Activated naive CD4-positive, alpha-beta T cell treated with anti-CD3 and anti-CD28 coated beads, Interleukin-2, amount 50 U/mL, for 72 hours (primary cell): ENCODE measurements at places on chromosomes 12 and 14. TPM values are rescaled to one million over a fixed set of nuclear protein-coding genes. Genes with fewer than 3 reads are reported as not detected.

MIS18BP1 gene
- total RNA-seq: 71.0 TPM

SIX6 gene
- total RNA-seq: not detected

KRT7 gene
- total RNA-seq: 0.36 TPM

DNA sequence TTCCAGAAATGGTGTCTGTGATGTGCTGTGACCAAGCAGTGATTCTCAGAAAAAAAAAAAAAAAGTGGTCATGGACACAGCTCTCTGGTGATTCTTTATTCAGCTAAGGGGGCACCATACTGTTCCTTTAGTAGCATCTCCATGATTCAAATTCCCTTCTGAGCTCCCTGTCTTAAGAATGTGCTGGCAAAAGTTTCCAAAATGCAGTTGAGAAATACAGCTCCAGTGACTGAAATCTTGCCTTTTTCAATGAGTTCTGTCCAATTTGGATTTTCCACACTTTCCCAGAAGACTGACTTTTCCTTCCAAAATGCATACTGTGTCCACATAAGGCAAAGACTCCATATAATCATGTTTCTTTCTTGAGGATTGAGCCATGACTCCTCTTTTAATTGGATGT lies 24.3 kb upstream of the CPM start:
- DNase-seq: no peak

DNA sequence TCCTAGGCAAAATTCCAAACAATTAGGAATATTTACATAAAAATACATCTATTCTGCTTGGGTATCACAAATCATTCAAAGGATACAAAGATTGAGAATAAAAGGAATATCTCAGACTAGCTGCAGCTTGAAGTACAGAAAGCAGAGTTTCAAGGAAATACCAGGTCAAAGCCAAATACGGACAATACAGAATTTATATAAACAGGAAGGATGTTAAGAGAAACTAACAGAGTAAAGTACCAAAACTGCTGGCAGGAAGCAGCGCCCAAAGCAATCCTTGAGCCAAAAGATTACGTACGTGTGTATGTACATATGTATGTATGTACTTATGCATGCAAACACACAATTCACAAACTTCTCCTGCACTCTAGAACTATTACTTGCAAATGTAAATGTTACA lies 86.6 kb downstream of the PPP1R12A start:
- no peak for DNase-seq

GLI1 gene
- total RNA-seq: not detected

HOXC9 gene
- total RNA-seq: not detected

DNA sequence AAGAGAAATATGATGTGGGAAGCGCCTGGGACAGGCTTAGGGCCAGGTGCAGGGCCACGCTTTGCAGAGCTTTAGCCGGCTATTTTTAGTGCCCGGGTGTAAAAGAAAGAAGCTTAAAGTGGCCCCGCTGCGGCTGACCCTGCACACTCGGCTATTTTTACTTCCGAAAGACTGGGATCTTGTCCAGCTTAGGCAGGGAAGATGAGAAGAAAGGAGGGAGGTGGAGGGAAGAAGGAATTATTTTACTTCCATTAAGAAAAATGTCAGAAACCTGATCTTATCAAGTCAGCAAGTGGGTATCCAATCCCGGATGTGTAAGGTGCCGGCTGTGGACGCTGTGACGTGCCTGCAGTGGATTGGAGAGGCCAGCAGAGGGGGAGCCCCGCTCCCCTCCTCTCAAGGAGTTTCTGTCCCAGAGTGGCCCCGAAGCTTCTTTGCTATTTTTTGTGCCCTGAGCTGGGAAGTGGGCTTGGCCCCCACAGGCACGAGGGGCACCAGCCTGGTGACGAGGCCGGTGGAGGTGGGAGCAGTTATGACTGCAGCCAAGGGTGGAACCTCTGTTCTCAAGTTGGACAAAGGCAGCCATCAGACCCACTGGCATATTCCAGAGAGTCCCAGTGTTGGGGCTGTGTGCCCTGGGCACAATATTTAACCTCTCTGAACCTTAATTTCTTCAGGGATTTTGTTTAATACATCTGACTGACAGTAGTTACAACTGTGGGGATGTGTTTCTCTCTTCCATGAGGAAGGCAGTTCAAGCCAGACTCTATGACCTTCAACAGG lies 97.7 kb downstream of the ESRRB start:
- DNase-seq: no peak

DNA sequence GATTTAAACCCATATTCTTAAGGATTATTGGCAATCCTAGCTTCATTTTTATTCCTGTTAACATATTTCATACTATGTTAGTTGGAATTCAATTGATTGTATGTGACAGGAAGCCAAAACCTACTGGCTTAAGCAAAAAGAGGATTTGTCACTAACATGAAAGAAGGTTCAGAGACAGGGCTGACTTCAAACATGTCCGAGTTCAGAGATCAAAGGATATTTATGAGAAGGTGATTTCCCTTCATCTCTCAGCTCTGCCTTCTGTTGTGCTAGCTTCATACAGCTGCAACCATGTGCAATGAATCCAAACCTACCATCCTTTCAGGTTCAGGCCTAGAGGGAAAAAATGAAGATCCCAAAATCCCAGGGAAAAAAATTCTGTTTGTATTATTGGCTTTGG lies 349.7 kb downstream of the ATP23 start:
- no peak for DNase-seq

GRCh38 chr14:67564236-67564635 lies 31.1 kb downstream of the PLEKHH1 start:
- no peak for DNase-seq

GRCh38 chr14:65860956-65861611 lies 448.6 kb downstream of the FUT8 start:
- DNase-seq: no peak

DNA sequence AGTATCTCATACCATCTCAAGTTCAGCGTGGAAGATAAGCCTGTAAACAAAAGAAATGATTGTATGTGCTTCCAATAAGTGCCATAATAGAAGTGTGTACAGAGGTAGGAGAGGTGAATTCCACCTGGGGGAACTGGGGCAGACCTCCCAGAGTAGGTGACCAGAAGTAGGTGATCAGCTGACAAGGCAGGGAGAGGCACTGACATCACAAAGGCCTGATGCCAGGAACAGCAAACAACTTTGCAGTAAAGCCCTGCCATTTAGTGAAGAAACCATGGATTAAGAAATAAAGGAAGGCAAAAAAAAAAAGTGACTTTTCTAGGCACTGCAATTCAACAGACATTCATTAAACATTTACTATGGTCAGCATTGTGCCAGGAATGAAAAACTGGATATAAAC lies 31.1 kb downstream of the NR1H4 start:
- no peak for DNase-seq

TEX52 gene
- total RNA-seq: 0.20 TPM

FSCB gene
- total RNA-seq: not detected

ITGB7 gene
- total RNA-seq: 76.3 TPM

- peak; percentile 52 for DNase-seq
Observed at GRCh38 chr14:104893435-104894207, 28.6 kb downstream of the CEP170B start.

DNA sequence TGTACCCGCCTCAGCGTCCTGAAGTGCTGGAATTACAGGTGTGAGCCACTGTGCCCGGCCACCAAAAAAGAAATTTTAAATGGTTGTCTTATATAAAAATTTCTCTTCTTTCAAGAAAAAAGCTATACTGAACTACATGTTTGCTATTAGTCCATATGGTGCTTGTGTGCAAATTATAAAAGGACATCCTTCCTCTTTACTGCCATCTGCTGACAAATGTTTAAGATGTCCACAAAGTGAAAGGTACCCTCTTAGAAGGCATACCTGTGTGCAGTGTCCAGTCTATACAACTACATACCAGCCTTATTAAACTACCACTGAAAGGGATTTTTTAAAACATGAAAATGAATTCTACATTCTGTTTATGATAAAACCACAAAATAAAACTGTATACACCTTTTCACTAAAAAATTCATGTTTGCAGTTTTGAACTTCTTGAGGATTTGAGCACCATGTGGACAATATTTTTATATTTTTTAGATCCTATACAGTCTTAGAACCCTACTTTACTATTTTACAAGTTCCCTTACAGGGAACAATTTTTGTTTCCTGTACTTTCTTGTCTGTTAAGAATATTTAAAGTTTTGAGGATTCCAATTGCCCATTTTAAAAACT lies 32.8 kb upstream of the TOMM20L start:
- DNase-seq: no peak

- no peak for DNase-seq
Observed at GRCh38 chr14:44316647-44317440, 190.2 kb downstream of the FSCB start.

RTN1 gene
- not detected for total RNA-seq

GRCh38 chr14:21026274-21026987 lies 1.6 kb upstream of the NDRG2 start:
- DNase-seq: no peak

C1S gene
- total RNA-seq: 4.8 TPM

- no peak for DNase-seq
Observed at GRCh38 chr14:68230950-68231717, 411.6 kb downstream of the RAD51B start.

- no peak for DNase-seq
Observed at GRCh38 chr14:101177301-101177971, 273.9 kb upstream of the RTL1 start.

DNA sequence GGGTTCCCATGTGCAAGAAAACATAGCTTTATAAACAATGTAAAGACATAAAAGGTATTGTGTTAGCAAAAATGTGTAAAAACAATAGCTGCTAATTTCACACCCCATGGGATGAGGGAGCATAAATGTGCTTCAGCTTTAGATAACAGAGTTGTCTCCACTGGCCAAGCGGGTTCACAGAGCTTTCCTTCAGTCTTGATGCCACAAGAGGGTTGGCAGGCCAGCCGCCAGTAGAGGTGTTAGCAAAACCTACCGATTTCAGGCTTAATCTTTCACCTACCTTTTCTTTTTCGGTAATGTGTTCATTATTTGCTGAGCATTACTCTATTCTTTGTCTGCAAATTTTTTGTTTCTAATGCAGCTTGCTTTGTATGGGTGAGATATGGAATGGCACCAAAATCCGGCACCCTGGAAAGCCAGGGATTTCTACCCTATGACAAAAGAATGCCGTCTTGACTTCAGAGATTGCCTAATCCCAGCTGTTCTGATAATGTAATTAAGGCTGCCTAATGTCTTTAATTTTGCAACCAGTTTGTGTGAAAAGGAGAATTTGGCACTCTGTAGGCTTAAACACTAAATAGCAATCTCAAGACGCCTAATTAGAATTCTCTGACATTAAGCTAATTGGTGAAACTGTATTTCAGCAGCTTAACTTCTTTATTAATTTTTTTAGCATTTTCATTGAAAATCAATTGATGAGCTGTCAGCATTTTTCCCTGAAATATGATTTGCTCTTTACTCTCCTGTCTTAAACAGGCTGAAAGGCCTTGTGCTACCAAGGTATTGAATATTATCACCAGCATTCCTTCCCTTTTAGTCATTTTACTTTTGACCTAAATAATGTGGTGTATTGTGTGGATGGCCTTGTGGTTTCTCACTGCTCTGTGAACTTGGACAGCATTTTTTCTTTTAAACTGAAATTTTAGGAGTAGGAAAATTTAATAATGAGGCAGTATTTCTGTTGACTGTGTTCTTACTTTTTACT lies 60.7 kb downstream of the POLR3B start:
- DNase-seq: no peak

- DNase-seq: no peak
Observed at GRCh38 chr14:73180385-73180805, 44.1 kb downstream of the PSEN1 start.

MSI1 gene
- 0.51 TPM for total RNA-seq

SLC35F4 gene
- not detected for total RNA-seq

- no peak for DNase-seq
Observed at GRCh38 chr12:101919447-101919846, 42.1 kb downstream of the DRAM1 start.

GRCh38 chr14:99730876-99731546 lies 46.9 kb downstream of the CYP46A1 start:
- peak; percentile 41 for DNase-seq
